ENCODE measurements at places on chromosomes 2 and 18. TPM values are rescaled to one million over a fixed set of nuclear protein-coding genes. Genes with fewer than 3 reads are reported as not detected.

ZNF804A gene
- total RNA-seq: not detected

TRABD2A gene
- total RNA-seq: 2.9 TPM

C1GALT1C1L gene
- 1.2 TPM for total RNA-seq

IHH gene
- not detected for total RNA-seq

CRYGC gene
- not detected for total RNA-seq

DNA sequence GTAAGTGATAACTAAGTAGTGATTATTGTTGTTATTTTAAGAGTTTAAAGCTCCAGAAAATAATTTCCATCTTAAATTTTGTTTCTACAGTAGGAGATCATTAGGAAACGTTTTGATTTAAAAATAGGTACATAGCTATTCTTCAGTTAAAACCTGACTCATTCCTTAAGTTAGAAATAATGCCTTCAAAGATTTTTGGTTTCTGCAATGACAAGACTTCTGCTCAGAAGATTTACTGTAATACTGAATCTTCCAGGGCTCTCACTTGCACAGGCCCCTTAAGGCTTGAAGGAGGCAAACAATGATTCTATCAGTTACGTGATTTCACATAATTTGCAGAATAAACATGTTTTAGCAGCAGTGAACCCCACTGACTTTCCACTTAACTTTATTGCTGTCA, 333.7 kb downstream of the RAD51AP2 start:
- no peak for DNase-seq

DNA sequence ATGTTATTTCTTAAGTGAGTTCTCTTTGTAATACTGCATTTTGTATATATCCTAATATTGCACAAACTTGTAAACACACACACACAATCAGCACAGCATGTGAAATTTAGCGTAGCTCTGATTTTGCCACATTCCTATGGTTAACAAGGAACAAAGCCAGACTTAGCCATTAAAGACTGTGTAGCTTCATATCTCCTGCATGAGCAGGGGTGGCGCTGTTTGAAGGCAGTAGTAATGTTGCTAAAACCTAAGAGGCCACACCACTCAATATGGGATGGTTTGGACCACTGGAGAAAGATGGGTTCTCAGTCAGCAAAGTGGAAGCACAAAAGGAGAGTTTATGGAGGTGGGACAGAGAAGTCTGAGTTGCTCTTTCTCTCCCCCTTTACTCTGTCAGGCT, 61.1 kb upstream of the RND3 start:
- peak; percentile 65 for DNase-seq

DNA sequence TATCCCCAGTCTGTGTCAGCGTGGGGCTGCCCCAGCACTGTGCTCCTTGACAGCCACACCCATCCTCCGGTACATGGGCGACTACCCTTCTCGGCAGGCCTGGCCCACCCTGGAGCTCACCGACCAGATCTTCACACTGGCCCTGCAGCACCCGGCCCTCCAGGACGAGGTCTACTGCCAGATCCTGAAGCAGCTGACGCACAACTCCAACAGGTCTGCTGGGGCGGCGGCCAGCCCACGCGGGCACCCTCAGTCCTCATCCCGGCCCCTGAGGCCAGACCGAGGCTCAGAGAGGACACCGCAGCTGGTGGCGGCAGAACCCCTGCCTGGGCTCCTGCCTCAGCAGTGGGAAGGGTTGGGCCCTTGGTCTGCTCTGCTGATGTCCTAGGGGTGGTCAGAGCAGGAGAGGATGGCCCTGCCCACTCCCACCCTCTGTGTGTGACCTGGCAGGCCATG, 14.4 kb upstream of the GPR17 start:
- DNase-seq: no peak

DNA sequence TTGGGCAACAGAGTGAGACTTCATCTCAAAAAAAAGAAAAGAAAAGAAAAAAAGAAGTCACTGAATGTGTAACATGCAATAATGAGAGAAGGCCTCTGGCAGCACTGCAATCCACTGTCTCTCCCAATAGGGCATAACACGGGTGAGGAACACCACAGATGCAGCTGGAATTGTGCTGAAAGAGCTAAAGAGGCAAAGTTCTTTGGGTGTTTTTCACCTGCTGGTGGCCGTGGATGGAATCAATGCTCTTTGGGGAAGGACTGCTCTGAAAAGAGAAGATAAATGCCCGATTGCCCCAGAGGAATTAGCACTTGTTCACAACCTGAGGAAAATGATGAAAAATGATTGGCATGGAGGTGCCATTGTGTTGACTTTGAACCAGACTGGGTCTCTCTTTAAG, 31.0 kb upstream of the CYBRD1 start:
- peak; percentile 8 for DNase-seq

DNA sequence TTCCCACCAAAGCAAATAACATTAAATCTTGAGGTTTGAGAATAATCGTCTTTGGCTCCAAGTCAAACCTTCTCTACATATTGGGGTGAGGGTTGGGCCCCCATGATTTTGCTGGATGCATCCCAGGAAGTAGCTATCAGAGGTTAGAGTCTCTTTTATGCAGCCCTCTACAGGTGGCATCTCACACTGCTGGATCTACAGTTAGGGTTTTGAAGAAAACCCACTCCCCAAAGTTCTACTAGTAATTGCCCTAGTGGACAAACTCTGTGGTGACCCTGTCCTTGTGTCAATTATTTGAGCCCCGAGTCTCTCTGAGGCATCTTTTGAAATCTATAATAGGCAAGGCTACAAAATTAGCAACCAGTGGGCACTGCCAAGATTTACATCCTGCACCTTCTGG, 15.0 kb upstream of the REG1A start:
- DNase-seq: no peak

DNA sequence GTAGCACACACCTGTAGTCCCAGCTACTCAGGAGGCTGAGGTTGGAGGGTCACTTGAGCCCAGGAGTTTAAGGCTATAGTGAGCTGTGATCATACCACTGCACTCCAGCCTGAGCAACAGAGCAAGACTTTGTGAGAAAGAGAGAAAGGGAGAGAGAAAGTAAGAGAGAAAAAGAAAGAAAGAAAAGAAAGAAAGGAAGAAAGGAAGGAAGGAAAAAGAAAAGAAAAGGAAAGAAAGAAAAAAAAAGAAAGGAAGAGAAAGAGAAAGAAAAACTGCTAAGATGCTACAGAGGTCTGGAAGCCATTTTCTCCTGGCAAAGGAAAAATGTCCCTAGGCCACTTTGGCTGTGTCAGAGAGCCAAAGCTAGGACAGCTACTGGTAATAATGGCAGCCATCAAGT, 30.6 kb downstream of the DRC1 start:
- no peak for DNase-seq

DNA sequence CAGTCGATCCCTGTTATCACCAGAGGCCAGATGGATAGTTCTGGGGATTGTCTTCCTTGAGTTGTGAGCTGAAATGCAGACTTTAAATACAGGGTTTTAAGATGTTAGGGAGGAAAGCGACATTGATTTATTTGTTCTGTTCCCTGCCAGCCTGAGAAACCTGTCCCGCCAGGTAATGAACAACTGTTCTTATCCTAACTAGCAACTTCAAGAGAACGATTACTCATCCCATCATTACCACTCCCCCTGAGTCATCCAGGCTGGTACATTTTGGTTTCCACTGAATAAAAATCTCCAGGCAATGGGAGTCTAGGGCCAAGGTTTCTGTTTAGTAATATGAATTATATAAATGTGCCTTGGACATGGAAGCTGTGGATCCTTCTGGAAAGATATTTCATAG, 131.2 kb downstream of the LYPD6B start:
- no peak for DNase-seq
